ENCODE measurements at places on chromosomes 3 and 15.

- DNase-seq, result no peak
Observed at GRCh38 chr3:141308588-141309218, 59.6 kb upstream of the ZBTB38 start.

DNA sequence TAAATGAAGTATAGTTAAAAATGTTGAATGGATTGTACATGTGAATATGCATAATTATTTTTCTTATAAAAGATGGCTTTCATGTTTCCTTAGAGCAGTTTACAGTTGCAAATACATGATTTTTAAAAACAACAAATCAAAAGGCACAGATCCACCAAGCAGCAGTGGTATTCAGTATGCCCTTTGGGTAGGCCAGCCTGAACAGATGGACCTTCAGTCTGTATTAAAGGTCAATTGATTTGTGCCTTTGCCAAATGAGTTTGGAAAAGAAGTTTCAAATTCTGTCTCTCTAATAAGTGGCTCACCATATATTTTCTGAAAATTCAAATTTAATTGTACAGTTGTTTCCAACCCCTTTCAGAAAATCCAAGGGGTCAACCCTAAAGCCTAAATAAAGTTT, 477.1 kb downstream of the NSUN3 start:
- DNase-seq, result no peak

- no peak for DNase-seq
Observed at GRCh38 chr3:140727886-140728285, 50.0 kb downstream of the TRIM42 start.

DNA sequence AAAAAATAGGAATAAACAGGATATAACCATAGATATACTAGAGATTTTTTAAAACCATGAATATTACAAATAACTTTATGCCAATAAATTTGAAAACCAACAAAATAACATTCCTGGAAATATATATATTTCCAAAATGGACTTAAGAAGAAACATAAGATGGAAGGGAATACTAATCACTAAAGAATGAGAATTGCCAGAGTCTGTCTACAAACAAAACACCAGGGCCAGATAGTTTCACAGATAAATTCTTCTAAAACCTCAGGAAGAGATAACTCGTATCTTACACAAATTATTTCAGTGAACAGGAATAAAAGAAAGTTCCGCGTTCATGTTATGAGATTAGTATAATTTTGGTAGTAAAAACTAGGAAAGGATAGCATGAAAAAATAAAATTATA, 107.3 kb downstream of the HERC1 start:
- no peak for DNase-seq

GRCh38 chr15:50425219-50425618, 1.0 kb downstream of the USP8 start:
- no peak for DNase-seq

DNA sequence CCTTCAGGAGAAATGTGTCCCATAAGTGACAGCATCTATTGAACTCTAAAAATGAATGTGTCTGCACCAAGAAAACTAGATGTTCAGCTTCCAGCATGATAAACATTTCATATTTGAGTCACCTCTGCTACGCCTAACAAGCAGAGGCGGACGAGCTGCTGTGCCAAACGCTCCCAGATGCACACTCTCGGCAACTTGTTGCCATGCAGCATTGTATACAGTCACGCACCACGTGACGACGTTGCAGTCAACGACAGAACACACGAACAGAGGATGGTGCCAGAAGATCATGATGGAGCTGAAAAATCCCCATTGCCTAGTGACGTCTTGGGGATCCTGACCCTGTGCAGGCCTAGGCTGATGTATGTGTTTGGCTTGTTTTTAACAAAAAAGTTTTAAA, 137.5 kb downstream of the XXYLT1 start:
- no peak for DNase-seq

- DNase-seq, result no peak
Observed at GRCh38 chr15:35458176-35458856, 87.6 kb downstream of the DPH6 start.

GRCh38 chr3:54198556-54198955, 76.2 kb downstream of the CACNA2D3 start:
- DNase-seq, result no peak

- no peak for DNase-seq
Observed at GRCh38 chr3:161096771-161097367, 8.3 kb downstream of the B3GALNT1 start.

GRCh38 chr3:28940994-28941393, 339.9 kb upstream of the RBMS3 start:
- DNase-seq, result no peak

DNA sequence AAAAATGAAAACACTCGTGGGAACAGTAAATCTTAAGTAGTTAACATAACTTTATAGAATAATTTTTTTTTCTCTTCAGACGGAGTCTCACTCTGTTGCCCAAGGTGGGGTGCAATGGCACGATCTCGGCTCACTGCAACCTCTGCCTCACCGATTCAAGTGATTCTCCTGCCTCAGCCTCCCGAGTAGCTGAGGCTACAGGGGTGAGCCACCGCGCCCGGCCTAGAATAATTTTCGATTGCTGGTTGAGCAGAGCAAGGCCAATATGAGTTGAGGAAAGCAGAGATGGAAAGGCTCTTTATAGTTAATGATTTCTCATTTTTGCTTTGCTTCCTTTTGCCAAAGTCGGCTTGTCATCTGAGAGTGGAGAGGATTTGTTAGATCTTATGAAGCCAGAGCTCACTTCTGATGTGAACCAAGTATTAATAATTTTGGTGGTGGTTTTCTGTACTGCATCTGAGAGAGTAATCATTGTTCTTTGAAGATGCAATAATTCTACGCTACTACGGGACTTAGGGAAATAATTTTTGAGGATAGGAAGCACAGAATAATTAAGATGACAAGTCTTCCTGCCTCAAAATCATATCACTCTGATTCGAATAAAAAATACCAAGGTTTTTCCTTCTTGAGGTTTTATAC, 1.6 kb upstream of the GOLM2 start:
- no peak for DNase-seq

GRCh38 chr3:89452066-89452465, 344.6 kb downstream of the EPHA3 start:
- no peak for DNase-seq

- DNase-seq, result no peak
Observed at GRCh38 chr15:80999623-81000036, 1.1 kb upstream of the TLNRD1 start.

GRCh38 chr3:105513886-105514285, 147.2 kb downstream of the ALCAM start:
- DNase-seq, result no peak

- no peak for DNase-seq
Observed at GRCh38 chr3:88742674-88743507, 364.5 kb upstream of the EPHA3 start.

- DNase-seq, result no peak
Observed at GRCh38 chr3:181637056-181637455, 74.7 kb upstream of the SOX2 start.

DNA sequence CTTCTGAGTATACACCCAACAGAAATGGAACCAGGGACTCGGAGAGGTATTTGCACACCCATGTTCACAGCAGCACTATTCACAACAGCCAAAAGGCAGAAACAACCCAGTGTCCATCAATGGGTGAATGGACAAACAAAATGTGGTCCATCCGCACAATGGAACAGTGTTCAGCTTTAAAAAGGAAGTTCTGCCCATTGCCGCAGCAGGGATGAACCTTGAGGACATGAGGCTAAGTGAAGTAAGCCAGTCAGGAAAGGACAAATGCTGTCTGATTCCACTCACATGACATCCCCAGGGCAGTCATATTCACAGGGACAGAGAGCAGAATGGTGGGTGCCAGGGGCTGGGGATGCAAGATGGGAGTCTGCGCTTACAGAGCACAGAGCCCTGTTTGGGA, 7.5 kb downstream of the IQSEC1 start:
- DNase-seq, result no peak

GRCh38 chr15:71530116-71530515, 280.2 kb upstream of the NR2E3 start:
- DNase-seq, result no peak

DNA sequence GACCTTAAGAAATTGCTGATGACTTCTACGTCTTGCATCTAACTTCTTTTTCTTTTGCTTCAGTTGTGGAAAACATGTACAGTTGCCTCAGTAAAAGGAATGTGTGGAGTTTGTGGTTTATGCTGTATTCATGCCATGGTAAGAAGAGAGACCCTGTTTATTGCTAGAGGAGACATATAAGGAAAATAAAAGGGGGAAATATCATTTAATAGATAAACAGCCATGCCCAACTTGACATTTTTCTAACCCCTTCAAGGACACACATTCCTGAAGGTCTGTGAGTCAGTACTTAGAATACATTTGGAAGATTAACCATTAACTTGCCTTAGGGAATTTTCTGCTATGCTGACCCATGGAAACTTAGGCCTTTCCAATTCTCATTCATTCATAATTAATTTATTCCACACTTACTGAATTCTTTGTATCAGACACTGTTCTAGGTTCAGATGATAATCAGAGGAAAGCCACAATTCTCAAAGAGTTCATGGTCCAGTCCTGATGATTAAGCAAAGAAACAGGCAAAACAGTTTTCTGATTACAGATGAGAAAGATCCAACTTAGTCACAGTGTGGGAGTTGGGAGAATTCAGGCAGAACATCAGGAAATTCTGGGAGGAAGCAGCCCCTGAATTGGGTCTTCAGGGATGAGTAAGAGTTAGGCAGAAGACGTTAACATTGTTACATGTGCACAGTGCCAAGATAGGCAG, 329.8 kb upstream of the RASGRP1 start:
- DNase-seq, result no peak

- no peak for DNase-seq
Observed at GRCh38 chr3:112390783-112391641, 58.1 kb downstream of the CD200 start.

- no peak for DNase-seq
Observed at GRCh38 chr3:139764069-139764905, 86.5 kb upstream of the NMNAT3 start.

DNA sequence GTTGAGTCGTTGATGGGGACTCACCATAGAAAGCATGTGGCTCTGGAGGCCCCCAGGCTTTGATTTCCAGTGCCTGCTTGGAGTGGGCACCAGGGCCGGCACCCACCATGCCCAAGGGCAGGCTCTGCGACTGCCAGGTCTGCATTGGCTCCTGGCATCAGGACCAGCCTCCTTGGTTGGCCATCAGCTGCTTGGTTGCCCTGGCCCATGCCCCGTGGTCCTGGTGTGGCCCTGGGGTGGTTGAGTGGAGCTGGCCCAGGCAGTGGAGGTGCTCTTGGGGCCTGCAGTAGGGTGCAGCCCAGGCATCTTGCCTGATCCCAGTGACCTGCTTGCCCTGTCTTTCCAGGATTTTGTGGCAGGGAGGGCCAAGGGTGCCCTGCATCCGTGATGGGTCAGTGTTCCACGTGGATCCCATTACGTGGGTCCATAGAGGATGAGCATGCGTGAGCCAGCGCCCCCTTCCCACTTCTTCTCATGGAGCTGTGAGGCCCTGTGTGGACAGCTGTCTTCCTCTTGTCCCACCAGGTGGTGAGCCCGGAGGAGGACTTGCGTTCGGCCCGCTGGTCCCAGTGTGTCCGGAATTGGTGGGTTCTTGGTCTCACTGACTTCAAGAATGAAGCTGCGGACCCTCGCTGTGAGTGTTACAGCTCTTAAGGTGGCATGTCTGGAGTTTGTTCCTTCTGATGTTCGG, 187.0 kb downstream of the UBE3A start:
- no peak for DNase-seq

GRCh38 chr3:29468187-29468586, 187.3 kb downstream of the RBMS3 start:
- no peak for DNase-seq

- DNase-seq, result no peak
Observed at GRCh38 chr3:74921676-74922075, 307.2 kb upstream of the CNTN3 start.

All from coronary artery (tissue), 2 donors.